ENCODE measurements at places on chromosomes 1 and 21.

DNA sequence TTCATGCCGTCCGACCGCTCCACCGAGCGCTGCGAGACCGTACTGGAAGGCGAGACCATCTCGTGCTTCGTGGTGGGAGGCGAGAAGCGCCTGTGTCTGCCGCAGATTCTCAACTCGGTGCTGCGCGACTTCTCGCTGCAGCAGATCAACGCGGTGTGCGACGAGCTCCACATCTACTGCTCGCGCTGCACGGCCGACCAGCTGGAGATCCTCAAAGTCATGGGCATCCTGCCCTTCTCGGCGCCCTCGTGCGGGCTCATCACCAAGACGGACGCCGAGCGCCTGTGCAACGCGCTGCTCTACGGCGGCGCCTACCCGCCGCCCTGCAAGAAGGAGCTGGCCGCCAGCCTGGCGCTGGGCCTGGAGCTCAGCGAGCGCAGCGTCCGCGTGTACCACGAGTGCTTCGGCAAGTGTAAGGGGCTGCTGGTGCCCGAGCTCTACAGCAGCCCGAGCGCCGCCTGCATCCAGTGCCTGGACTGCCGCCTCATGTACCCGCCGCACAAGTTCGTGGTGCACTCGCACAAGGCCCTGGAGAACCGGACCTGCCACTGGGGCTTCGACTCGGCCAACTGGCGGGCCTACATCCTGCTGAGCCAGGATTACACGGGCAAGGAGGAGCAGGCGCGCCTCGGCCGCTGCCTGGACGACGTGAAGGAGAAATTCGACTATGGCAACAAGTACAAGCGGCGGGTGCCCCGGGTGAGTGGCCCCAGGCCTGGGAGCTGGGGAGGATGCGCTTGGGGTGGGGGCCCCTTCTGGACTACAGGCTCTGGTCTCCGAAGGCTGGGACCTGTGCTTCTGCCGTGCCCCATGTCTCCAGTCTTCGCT lies 1.1 kb downstream of the SKI start:
- DNase-seq, result peak; percentile 65

DNA sequence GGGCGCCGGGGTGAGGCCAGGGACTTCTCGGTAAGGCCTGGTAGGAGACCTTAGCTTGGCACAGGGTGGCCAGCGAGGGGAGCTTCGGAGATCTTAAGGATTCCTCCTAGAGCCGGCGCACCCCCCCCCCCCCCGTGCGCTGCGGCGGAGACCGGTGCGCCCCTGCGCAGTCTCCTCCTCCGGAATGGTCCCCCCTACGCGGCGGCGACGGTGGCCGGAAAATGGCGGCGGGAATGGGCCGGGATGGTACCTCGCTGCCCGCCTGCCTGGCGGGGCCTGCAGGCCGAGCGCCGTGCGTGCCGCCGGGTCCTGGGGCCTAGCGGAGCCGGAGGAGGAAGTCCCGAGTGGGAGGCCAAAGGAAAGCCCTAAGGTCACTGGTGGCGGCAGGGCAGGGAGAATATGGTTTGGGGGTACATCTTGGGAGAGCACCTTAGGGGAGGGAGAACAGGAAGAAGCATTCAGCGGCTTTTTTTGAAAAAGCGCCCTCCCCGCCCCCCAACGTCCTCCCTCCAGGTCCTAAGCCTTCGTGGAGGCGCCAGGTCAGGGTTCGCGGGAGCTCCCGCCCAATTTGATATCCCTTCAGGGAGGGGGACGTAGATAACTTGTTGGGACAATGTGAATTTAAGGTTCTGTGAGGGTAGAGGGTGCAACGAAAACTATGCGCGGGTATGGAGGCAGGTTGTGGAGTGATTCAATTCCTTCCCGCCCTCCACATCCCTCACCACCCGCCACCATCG lies 429 bp downstream of the SRRM1 start:
- peak; percentile 27 for DNase-seq

DNA sequence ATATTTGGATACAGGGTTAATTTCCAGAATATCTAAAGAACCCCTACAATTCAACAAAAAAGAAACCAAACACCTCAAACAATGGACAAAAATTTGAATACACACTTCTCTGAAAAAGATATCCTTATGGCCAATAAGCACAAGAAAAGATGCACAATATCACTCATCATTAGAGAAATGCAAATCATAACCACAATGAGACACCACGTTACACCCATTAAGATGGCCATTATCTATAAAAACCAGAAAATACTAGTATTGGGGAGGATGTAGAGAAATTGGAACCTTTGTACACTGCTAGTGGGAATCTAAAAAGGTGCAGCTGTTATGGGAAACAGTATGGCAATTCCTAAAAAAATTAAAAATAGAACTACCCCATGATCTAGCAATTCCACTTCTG lies 4.9 kb downstream of the ADAM30 start:
- no peak for DNase-seq

DNA sequence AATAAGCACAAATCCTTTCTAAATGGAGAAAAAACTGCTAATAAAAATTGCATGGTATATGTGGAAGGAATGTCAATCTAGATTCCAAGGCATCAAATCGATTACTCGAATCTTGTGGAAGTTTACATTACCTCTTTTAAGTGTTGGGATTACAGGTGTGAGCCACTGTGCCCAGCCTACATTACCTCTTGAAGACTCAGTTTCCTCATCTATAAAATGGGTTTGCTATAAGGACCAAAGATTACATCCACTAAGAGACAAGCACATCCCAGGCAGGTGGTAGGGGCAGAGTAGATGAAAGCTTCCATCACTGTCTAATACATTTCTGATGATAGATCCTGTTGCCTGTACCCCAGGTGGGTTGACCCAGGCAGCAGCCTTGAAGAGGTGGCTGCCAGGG lies 16.1 kb downstream of the DHCR24 start:
- DNase-seq, result no peak

DNA sequence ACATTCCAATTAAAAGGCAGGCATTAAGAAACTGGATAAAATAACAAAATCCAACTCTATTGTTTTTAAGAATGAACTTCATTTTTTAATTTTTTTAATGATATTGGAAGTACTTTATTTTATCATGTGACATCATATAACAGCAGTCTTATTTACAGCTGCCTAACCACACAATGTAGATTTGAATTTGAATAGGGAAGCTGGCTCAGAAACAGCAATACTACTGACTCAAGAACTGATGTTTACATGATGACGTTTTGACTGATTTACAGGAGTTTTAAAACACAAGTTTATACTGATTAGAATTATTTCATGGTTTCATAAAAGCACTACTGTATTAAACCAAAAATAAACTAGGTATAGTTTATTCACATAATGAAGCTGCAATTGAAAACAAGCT lies 348.7 kb upstream of the NR5A2 start:
- DNase-seq, result no peak

GRCh38 chr1:64884261-64885040 lies 81.9 kb downstream of the JAK1 start:
- DNase-seq, result no peak

DNA sequence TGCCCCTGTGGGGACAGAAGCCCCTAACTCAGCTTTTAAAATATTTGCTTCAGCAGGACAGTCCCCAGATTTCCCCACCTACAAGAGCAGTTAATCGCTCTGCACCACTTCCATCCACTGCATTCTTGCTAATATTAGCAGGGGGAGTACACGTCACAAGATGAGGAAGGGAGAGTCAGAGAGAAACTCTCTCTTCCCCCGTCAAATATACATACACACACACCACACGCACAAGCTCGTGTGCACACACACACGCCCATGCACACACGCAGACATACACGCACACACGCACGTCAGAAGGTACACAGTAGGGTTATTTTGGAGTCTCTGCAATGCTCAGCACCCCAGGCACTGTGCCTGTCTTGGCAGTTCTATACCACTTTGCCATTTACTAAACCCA lies 2.1 kb downstream of the CLCA1 start:
- no peak for DNase-seq
